CD4-positive, CD25-positive, alpha-beta regulatory T cell (primary cell): ENCODE measurements at places on chromosomes 1 and 21.

- peaks cover 24% of the 10 kb centered on the region for H3K4me1 ChIP-seq
- no peaks in the 10 kb centered on the region for H3K36me3 ChIP-seq
- no peaks in the 10 kb centered on the region for H3K27me3 ChIP-seq
- peak overlapping the region; percentile 32 for H3K4me3 ChIP-seq
- H3K27ac ChIP-seq = peak overlapping the region; percentile 52
Measured at GRCh38 chr1:27111626-27112573, 43.0 kb downstream of the SLC9A1 start.

DNA sequence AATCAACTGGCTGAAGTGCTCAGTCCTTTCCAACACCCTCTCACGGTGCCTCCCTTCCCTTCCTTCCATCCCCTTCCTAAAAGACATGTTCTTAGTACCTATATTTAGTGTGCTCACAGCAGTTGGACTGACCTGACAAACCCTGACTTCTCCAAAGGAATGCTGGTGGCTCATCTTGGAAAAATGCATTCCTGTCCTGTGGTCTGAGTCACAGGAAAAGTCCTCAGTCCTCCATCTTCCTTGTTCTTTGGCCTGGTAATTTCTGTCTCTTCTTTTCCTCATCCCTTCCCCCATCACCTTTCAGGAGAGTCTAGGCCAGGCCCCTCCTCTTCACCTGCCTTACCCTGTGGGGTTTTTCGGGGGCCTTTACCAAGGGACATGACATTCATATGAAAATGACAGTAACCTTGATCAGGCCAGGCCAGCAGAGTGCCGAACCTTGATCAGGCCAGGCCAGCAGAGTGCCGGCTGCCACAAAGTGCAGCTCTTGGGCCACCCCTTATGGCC, 7.2 kb downstream of the ATP1B1 start:
- H3K27me3 ChIP-seq = no peaks in the 10 kb centered on the region
- peaks cover 13% of the 10 kb centered on the region for H3K36me3 ChIP-seq
- peaks cover 20% of the 10 kb centered on the region for H3K4me1 ChIP-seq
- no peak for DNase-seq

GRCh38 chr1:202798792-202799331, 9.4 kb downstream of the KDM5B start:
- no peaks in the 10 kb centered on the region for H3K27me3 ChIP-seq
- DNase-seq = no peak
- H3K4me1 ChIP-seq = peaks cover 16% of the 10 kb centered on the region
- no peak overlapping the region for H3K27ac ChIP-seq

GRCh38 chr1:151513626-151514121, 2.5 kb downstream of the CGN start:
- H3K4me1 ChIP-seq = peaks cover 35% of the 10 kb centered on the region
- no peaks in the 10 kb centered on the region for H3K27me3 ChIP-seq
- no peak for DNase-seq
- no peaks in the 10 kb centered on the region for H3K36me3 ChIP-seq

DNA sequence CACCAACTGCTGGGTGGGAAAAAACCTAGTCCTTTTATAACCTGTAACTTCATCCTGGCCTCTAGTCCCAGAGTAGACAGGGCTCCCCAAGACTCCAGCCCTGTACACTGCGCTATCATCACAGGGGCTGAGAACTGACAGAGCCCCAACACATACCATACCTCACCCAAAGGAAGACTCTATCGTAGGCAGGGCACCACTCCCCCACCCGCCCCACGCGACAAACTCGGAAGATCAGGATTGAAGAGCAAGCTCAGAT, 15.8 kb downstream of the INPP5B start:
- H3K36me3 ChIP-seq = no peaks in the 10 kb centered on the region
- H3K27ac ChIP-seq = peak overlapping the region; percentile 73
- no peak for DNase-seq
- peaks cover 32% of the 10 kb centered on the region for H3K4me1 ChIP-seq
- peak overlapping the region; percentile 84 for H3K4me3 ChIP-seq
